ENCODE measurements at places on chromosomes 3 and 15.

GRCh38 chr3:49652903-49653415, 21.2 kb upstream of the APEH start:
- no peak for DNase-seq

DNA sequence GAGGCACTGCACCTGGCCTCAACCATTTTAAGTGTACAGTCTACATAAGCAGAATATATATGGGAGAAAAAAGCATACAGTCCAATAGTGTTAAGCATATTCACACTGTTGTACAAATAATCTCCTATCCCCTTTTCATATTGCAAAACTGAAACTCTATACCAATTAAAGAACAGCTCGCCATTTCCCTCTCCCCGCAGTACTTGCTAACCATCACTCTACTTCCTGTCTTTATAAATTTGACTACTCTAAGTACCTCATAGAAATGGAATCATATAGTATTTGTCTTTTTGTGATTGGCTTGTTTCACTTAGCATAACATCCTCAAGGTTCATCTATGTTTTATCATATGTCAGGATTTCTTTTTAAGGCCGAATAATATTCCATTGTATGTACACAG, 21.6 kb upstream of the TASOR start:
- DNase-seq, result no peak

- DNase-seq, result no peak
Observed at GRCh38 chr3:190644766-190645165, 130.9 kb downstream of the IL1RAP start.

DNA sequence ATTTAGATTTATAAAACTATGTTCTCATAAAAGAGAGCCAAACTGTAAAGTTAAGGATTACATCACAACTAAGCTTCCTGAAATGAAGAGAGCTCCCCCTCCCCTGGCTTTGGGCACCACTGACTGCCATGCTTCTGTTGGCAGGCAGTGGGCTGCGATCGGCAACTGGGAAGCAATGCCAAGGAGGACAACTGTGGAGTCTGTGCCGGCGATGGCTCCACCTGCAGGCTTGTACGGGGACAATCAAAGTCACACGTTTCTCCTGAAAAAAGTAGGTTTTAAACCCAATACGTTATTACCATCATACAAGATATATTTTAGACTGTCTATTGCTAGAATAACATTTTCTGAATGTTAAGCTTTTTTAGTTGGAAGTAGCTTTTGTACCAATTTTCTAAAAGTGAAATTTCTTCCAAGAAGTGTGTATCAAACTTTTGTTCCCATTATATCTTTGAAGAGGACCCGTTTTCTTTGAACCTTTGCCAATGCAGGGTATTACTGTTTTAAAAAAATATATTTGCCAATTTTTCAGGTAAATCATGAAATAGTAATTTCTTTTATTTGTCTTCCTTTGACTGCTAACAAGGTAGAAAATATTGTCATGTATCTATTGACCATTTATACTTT, 184.1 kb downstream of the ADAMTSL3 start:
- DNase-seq, result no peak

DNA sequence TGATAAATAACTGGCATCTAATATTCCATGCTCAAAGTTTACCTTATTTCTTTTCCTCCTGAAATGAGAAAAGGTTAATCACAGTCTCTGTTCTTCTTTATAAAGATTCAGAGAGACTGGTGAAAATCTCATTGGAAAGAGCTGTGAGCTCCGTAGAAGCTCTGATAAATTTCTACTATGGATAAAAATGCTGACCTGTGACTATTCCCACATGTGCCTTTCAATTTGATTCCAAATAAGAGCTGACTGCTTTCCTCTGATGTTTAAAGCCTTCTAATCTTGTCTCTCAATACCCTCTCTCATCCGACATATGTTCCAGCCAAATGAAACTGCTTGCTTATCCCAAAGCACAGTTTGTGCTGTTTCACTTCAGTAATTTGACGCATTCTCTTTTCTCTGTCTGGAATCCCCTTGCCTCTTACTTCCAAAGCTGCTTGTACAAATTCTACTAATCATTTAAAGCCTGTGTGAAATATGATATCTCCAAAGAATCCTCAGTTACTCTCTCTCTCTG, 130.1 kb downstream of the RTP4 start:
- no peak for DNase-seq

- DNase-seq, result no peak
Observed at GRCh38 chr3:44992555-44993470, 16.8 kb downstream of the EXOSC7 start.

DNA sequence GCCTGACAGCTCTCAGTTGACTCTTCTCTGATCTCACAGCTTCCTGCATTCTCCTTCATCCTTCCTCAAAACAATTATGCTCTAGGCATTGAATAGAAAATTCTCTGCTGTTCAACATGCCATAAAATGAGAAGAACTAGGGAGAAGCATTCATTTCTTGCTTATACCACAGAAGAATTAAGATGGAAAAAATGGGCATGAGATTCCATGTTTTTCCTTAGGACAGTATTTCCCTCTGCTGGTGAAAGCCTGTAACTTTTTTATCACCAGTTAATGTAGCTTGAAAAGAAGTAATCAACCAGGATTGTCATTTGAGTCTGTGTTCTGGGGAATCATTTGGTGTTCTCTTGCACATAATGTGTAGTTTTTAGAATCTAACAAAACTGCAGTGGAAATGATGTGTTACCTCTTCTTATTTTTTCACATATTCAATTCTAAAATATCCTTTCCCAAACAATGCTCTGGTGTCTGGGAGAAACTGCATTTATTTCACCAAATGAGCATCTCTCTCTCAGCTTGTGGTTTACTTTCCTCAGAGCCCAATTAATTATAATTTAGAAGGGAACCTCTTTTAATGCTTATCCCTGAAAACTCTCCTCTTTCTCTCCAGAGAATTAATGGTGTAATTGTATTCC, 92.8 kb upstream of the DCBLD2 start:
- DNase-seq, result no peak

GRCh38 chr3:37670961-37671483, 190.7 kb upstream of the CTDSPL start:
- no peak for DNase-seq

DNA sequence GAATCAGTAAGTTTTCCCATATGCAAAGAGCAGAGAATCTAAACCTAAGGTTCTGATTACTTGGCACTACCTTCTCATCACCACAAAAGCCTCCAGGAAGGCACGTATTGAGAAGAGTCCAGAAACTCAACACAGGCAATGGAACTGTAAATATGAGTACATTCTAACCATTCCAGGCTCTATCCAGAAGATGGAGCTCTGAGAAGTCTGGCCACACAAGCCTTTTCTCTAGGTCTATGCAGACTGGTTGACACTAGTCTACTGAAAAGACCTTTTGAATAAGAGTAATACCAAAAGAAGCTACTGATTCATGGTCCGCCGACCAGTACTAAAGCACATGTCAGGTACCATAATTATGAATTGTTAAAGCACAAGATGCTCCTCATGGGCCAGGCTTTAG, 12.2 kb upstream of the NCKIPSD start:
- no peak for DNase-seq
